ENCODE measurements at places on chromosomes 1 and 21.
A peak's percentile ranks its signal among the peaks of the same experiment; 100 is the strongest.

GRCh38 chr1:100132566-100133477, at the start of the genes SASS6 and TRMT13:
TSS of gene SASS6 (minus strand) at chr1:100132930. CDS start at chr1:100132814, 116 bp downstream.
TSS of gene TRMT13 (plus strand) at chr1:100133163. CDS start at chr1:100133169, 6 bp downstream.
- DNase-seq, result peak; percentile 95

DNA sequence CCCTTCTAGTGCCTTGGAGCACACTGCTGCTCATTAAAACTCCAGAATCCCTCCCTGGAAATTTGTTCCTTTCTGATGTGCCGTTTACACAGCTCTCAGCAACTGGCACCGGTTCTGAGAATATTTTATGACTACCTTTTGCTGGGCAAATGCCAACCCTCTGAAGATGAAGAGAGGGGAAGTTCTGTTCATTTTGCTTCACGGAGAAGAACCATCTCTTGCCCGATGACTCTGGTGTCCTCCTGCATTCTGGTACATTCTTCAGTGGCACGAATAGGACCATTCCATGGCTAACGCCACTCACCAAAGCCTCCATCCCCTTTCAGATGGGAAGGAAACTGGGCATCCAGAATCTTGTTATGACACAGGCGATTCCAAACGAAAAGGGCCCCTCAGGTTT, 96.2 kb upstream of the SIM2 start:
- no peak for DNase-seq

- no peak for DNase-seq
Observed at GRCh38 chr1:65423884-65424572, 3.6 kb downstream of the LEPR start.

GRCh38 chr1:207831517-207832327, 79.2 kb downstream of the CD34 start:
- DNase-seq, result no peak

GRCh38 chr1:12040457-12041051, 21.3 kb downstream of the MIIP start:
- no peak for DNase-seq

DNA sequence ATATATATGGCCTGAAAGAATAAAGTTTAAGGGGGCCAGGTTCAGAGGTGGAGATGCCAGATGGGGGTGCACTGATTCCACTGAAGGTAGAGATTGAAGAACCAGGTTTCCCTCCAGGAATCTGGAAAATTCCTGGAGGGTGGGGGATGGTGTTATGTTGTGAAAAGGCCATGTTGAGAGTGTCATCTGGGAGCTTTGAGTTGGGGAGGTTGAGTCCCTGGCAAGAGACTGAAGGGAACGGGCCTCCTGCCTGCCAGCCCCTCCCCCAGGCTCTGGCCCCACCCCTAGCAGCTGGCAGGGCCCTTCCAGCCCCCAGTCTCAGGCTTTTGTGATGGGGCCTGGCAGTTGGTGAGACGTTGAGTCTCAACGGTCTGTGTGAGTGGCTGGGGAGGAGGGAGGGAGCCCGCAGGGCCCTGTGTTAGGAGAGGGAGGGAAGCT, 4.1 kb downstream of the PTPRU start:
- no peak for DNase-seq

DNA sequence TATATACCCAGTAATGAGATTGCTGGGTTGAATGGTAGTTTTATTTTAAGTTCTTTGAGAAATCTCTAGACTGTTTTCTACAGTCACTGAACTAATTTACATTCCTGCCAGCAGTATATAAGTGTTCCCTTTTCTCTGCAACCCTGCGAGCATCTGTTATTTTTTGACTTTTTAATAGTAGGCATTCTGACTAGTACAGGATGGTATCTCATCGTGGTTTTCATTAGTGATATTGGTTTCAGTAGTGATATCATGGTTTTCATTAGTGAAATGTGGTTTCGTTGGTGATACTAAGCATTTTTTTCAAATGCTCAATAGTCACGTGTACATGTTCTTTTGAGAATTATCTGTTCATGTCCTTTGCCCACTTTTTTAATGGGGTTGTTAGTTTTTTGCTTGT, 316.8 kb downstream of the PTBP2 start:
- DNase-seq, result no peak

DNA sequence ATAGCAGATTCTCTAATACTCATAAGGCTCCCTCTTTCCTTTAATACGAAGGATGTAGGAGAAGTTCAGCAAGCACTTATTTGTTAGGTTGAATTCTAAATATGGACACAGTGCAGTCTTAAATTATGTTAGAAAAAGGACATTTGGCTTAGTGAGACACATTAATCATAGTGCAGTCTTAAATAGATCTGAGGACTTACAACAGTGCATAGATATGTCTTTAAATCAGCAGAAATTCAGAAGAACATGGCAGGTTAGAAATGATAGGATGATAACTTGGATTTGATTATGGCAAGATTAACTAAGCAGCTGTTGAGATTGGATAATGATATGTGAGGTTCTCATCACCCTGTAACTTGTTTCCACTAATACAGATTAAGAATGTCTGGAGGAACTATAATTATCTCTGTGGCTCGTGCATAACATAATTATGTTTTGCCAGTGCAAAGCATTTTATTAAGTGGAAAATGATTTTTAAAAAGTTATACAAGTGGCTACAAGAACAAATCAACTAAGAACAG, 485.9 kb downstream of the USP25 start:
- DNase-seq, result no peak

GRCh38 chr1:66475940-66476339, 58.0 kb upstream of the SGIP1 start:
- no peak for DNase-seq

GRCh38 chr1:231062500-231063270, 22.6 kb upstream of the FAM89A start:
- no peak for DNase-seq

GRCh38 chr1:32380057-32380456, 14.2 kb downstream of the BSDC1 start:
- DNase-seq, result no peak

- no peak for DNase-seq
Observed at GRCh38 chr1:157177733-157178394, 39.7 kb upstream of the ETV3 start.

DNA sequence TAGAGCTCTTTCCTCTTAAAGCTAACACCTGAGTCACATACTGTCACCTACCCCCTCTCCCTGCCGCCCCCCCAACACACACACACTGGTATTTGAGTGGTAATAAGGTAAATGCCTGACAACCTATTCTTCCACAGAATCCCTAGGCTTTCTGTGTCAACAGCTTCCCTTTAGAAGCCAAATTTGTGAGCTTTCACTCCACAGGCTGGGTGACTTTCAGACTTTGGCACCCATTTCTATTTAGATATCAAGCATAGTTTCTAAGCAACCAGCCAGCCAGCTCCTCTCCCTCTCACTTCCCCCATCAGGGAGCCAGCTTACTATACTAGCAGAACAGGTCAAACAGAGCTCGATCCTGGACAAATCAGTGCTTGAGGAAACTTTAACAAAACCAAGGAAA, 3.2 kb upstream of the C1orf74 start:
- peak; percentile 50 for DNase-seq

DNA sequence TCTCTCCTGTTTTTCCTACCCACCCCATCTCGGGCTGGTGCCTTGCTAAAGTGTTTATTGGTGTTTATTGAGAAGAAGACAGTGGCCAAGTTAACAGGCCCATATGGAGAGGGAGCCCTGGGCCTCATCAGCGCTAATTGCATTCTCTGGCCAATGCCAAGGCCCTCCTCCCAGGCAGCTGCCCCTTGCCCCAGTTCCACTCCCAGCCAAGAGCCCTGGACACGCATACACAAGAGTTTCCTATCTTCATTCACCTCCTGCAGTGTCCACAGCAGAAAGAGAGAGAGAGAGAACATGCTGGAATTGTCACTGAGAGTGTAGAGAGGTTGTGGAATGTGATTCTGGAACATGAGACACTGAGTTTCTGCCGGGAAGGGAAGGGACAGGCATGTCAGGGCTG, 25.4 kb upstream of the VWA5B1 start:
- DNase-seq, result no peak

DNA sequence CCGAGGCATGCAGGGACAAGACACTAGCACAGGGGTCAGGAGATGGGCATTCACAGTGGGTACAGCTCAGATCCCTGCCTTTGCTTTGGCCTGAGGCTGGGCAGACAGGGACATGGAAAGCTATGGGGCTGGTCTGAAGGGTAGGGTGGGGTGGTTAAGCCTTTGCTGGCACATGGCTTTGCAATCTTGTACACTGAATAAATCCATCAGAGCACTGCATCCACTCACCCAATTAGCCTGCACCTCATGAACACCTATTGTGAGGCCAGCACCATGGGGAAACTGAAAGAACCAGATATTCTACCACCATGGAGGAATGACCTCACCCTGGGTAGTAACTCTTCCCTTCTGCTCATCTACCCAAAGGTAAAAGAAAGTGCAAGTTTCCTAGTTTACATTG, 199.6 kb upstream of the LMO4 start:
- DNase-seq, result no peak

DNA sequence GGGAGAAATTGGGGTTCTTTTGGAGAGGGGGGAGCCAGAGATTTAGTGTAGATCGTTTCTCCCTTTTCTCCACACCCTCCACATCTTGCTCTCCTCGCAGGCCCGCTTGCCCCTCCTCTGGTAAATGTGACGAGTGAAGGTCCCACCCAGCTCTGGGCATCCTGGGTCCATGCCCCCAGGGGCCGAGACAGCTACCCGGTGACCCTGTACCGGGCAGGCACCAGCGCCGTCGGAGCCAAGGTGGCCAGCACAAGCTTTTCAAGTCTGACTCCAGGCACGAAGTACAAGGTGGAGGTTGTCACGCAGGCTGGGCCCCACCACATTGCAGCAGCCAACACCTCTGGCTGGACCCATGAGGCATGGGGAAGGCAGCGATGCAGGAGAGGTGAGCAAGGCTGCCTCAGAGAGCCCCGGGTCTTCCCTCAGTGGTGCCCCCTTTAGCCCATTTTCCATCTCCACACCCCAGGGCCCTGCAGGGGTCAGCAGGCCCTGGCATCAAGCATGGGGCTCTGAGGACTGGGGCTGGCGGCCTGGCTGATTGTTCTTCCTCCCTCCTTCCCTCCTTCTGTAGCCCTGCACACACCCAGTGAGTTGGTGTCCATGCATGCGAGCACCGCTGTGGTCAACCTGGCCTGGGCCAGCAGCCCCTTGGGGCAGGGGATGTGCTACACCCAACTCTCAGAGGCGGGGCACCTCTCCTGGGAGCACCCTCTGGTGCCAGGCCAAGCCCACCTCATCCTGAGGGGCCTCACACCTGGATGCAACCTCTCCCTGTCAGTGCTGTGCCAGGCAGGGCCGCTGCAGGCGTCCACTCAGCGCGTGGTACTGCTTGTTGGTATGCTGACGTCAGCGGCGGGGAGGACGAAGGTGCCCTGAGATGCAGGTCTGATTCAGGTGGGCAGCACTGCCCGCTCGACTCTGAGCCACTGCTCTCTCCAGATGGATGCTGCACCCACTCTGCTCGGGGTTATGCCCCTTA, 16.4 kb upstream of the LGR6 start:
- no peak for DNase-seq

DNA sequence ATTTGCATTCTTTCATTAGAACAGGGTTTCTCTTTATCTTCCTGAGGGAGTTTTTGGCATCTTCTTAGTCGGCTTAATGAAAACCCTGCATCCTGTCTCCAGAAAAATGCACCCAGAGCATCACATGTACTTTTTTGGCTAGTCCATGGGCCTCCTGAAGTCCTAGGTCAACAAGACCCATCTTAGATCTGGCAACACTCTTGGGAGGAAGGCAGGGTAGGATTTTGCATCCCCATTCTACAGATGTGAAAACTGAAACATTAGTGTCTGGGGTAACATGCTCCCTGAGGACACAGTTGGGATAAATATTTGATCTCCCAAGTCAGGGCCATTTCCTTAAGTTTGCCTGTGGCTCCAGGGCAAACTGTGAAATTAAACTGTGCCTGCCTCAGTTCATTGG, 40.0 kb upstream of the HMGB4 start:
- DNase-seq, result no peak

DNA sequence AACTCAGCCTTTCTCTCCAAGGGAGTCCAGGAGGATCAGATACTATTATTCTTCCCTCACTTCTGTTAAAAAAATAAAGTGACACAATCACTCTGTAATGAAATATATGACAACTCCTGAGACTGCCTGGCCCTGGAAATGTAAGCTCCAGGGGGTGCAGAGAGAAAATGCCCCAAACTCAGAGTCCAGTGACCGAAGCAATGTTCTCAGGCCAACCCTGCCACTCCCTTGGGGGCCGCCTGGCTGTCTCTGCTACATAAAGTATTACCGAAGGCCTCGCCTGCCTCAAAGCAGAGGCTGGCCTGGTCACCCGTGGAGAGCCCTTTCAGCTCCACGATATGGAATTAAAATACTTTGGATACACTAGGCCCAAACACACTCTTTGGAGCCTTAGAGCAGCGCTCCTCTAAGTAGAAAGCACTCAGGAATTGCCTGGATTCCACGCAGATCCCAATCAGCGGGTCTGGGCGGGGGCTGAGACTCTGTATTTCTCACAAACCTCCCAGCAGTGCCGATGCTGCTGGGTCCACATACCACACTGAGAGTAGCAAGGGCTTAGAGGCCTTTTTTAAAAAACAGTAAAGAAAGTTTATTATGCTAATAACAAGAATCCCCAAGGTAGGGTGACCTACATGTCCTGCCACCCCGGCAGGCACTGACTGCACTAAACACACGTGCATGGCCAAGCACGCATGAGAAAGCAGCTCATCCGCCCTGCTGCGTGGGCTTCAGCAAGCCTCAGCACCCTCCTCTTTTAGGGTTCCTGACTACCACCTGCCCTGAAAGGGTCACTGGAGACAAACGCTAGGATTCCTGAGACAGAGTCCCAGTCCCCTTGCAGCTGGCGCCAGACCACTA, 31.1 kb downstream of the TMCO4 start:
- DNase-seq, result no peak

DNA sequence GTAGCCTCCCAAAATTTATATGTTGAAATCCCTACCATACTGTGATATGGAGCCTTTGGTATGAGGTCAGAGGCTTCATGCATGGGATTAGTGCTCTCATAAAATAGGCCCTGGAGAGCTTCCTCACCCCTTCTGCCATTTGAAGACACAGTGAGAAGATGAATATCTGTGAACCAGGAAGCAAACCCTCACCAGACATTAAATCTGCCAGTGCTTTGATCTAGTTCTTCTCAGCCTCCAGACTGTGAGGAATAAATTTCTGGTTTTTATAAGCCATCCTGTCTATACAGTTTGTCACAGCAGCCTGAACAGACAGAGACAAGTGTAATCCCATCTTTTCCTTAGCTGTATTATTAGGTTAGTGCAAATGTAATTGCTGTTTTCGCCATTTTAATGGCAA, 88.4 kb downstream of the OLFML2B start:
- no peak for DNase-seq

- no peak for DNase-seq
Observed at GRCh38 chr1:216111842-216112241, 311.4 kb downstream of the USH2A start.

DNA sequence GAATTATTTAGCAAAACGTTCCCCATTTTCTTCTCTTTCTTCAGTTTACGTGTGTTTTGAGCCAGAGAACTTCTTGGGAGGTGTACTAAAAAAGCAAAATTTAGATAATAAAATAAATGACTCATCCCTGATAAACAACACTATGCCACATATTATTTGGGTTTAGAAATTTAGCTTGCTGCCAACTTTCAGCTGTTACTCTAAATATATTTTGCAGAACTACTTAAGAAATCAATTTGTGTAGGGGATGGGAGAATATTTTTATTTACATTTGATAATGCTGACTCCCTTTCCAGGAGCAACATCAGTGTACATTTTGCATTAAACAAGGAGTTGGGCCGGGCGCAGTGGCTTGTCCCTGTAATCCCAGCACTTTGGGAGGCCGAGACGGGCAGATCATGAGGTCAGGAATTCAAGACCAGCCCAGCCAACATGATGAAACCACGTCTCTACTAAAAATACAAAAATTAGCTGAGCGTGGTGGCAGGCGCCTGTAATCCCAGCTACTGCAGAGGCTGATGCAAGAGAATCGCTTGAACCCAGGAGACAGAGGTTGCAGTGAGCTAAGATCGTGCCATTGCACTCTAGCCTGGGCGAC, 151.4 kb upstream of the ZRANB2 start:
- no peak for DNase-seq
